ENCODE measurements at places on chromosomes 16 and 17.

DNA sequence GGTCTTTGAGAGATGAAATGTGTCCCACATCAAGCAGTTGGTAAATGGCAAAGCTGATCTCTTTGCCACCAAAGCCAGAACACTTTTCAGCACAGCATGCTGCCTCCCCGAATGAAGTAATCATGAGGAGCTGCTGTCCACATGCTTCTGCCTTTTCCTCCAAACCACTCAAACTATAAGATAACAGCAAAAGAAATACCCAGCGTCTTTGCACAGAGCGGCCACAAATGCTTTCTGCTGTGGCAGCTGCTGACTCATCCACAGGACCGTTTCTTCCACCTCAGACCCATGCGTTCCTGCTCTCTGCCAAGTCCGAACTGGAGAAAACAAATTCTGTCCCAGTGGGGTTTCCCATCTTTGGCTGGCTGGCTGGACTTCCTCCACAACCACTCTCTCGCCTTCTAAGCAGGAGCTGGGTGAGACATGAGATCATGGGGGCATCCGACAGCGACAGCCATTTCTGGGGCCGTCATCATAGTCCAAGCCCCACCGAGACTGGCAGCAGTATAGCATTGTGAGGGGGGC is 27.1 kb downstream of the TBC1D3B start:
- no peak for DNase-seq
- no peaks in the 10 kb centered on the region for H3K36me3 ChIP-seq
- H3K4me1 ChIP-seq: no peaks in the 10 kb centered on the region
- no peak overlapping the region for H3K4me3 ChIP-seq
- no peak overlapping the region for H3K27ac ChIP-seq

GRCh38 chr16:13291591-13292333 is 390.4 kb downstream of the SHISA9 start:
- no peak overlapping the region for H3K27ac ChIP-seq
- DNase-seq: no peak
- no peaks in the 10 kb centered on the region for H3K36me3 ChIP-seq

DNA sequence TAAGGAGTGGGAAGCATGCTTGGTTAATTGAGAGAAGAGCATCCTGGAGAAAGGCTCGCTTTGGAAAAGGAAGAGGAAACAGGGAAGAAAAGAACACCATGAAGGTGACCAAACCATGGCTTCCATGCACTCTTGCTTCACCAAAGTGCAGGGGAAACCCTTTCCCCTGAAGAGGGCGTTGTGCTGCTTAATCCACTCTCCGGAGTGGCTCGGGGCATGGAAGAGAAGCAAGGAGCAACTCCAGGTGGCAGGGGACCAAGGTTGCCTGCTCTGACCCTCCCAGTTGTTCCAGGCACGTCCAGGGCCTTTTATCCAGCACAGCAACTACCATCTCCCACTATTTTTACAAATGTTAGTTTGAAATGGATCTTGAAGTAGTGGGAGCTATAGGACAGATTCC is 108.1 kb downstream of the STX8 start:
- H3K27ac ChIP-seq: no peak overlapping the region
- H3K36me3 ChIP-seq: no peaks in the 10 kb centered on the region
- DNase-seq: no peak
- H3K4me3 ChIP-seq: no peak overlapping the region
- peaks cover 19% of the 10 kb centered on the region for H3K4me1 ChIP-seq

- peaks cover 11% of the 10 kb centered on the region for H3K36me3 ChIP-seq
- no peak for DNase-seq
- no peaks in the 10 kb centered on the region for H3K27me3 ChIP-seq
These were observed 4.5 kb downstream of the PLD2 start for GRCh38 chr17:4811471-4811870.

DNA sequence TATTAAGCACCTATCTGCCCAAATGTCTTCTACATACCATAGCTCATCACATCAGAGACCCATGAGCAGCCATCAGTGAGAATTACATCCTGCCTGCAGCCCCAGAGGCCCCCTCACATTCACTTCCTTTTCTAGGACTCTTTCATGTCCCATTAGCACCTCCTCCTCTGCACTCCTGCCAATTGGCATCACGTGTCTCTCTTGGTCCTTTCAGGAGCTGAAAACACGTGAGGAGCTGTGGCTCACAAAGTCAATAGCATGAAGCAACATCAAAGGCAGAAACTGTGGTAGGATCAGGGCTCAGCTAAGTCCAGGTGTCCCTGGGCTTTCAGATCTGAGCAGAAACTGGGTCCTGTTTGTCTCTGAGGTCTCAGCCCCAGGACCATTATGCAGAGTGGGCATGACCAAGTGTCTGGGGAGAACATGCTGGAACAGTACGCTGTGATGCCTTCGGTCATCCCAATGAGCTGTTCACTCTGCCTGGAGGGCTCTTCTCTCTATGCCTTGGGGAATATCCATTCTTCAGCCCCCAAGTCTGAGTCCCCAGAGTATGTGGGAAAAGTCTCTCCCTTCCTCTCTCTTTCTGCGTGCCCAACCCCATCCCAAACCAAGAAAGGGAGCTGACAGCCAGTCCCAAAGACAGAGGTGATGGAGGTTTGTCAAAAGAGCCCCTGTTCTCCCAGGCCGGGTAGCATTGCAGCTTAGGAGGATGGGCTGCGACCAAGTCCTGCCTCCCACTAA is 457.0 kb upstream of the CDH5 start:
- H3K36me3 ChIP-seq: no peaks in the 10 kb centered on the region
- no peak overlapping the region for H3K4me3 ChIP-seq
- H3K27ac ChIP-seq: no peak overlapping the region
- H3K4me1 ChIP-seq: no peaks in the 10 kb centered on the region

- H3K27ac ChIP-seq: no peak overlapping the region
- H3K27me3 ChIP-seq: peaks cover 6% of the 10 kb centered on the region
- H3K4me3 ChIP-seq: no peak overlapping the region
- peaks cover 2% of the 10 kb centered on the region for H3K4me1 ChIP-seq
These were observed 71.7 kb downstream of the SNX11 start for GRCh38 chr17:48179071-48179945.

DNA sequence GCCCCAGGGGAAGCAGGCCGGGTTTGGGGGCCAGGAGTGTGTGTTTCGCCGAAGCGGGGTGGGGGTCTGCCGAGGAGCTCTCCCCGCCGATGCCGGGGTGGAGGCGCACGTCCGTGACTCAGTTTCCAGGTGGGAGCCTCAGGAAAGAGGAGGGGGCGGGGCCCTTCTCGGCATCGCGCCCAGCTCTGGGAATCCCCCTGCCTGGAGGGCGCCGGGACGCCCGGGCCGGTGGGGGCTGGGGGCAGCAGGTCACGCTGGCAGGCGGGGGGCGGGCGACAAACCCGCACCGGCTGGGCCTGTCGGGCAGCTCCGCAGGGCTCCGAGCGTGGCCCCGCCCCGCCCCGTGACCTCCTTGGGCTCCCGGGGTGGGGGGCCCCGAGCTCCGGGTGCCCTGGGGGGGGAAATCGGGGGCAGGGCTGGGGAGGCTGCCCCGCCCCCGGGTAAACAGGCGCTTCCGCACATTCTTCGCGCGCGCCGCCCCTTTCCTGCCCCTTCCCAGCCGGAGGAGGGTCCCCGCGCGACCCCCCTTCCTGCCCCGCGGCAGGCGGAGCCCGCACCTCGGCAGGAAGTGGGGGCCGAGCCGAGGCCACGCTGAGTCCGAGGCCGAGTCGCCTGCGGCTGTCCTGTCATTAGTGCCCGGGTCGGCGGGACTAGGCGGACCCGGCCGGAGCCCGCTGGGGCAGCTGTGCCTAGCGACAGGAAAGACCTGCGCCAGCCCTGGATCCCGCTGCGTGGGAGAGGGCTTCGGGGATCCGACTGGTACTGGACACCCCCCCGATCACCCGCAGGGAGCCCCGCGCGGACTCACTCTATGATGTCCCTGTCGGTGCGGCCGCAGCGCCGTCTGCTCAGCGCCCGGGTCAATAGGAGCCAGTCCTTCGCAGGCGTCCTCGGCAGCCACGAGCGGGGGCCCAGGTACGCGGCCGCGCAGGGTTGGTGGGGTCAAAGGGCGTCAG is 9.3 kb downstream of the RIPOR1 start:
- peaks cover 24% of the 10 kb centered on the region for H3K4me1 ChIP-seq
- DNase-seq: peak; percentile 75
- H3K4me3 ChIP-seq: peak overlapping the region; percentile 73
- peaks cover 34% of the 10 kb centered on the region for H3K36me3 ChIP-seq

DNA sequence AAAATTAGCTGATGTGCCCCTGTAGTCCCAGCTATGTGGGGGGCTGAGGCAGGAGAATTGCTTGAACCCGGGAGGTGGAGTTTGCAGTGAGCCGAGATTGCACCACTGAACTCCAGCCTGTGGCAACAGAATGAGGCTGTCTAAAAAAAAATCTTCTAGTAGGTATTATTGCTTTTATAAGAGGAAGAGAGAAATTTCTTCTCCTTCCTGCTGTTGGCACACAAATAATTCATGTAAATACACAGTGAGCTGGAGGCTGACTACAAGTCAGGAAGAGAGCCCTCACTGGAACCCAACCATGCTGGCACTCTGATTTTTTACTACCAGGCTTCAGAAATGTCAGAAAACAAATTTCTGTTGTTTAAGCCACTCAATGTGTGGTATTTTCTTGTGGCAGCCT is 6.7 kb downstream of the PRDM7 start:
- no peaks in the 10 kb centered on the region for H3K4me1 ChIP-seq
- H3K27ac ChIP-seq: no peak overlapping the region
- no peaks in the 10 kb centered on the region for H3K27me3 ChIP-seq
- DNase-seq: no peak

DNA sequence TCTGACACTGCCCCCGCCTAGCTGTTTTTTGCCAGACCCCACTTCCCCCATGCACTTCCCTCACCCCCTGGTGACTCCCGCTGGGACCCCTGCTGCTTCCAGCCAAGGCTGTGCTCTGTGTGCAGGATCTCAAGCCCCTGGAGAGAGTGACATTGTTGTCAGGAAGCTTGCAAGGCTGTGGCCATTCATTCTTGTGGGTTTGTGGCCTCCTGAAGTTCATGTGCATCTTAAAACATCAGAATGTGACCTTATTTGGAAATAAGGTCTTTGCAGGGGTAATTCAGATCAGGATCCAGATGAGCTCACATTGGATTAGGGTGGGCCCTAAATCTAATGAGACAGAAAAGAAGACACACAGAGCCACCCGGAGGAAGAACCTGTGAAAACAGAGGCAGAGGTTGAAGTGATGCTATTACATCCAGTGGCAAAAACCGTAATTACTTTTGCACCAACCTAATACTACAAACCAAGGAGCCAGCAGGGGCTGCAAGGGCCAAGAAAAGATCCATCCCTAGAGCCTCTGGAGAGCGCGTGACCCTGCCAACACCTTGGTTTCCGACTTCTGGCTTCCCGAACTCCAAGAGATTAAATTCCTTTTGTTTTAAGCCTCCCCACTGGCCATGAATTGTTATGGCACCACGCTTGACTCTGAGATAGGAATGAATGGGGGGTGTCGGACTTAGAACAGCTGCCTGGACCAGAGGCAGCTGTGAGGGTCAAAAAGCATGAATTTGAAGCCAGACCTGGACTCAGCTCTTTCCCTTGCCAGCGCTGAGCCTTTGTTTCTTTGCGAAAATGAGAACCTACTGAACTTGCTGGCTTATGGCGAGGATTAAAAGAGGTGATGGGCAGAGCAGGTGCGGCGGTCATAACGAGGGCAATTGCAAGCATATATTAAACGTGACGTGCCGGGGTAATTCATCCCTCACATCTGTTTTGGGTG is 75.5 kb downstream of the BMERB1 start:
- H3K27ac ChIP-seq: no peak overlapping the region
- no peaks in the 10 kb centered on the region for H3K27me3 ChIP-seq
- H3K36me3 ChIP-seq: no peaks in the 10 kb centered on the region
- H3K4me3 ChIP-seq: no peak overlapping the region

DNA sequence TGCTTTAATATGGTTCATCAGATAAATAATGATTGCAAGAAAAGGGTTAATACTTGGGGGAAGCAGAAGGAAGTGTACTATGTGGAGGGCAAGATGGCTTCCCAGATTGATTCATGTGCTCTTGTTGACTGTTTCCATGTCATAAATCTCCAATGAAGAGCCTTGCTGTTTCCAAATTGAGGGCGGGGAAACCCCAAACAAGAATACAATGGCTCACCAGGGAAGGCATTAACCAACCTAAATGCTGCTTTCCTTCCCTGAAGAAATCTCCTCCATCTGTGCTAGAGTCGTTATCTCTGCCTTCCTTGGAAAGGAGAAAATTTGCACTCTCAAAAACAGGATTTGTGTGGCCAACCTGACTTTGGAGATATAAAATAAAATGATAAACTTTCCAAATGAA is 28.0 kb upstream of the CDH13 start:
- no peaks in the 10 kb centered on the region for H3K36me3 ChIP-seq
- H3K27me3 ChIP-seq: peaks cover 9% of the 10 kb centered on the region
- H3K4me1 ChIP-seq: no peaks in the 10 kb centered on the region
- no peak overlapping the region for H3K27ac ChIP-seq
- H3K4me3 ChIP-seq: no peak overlapping the region

DNA sequence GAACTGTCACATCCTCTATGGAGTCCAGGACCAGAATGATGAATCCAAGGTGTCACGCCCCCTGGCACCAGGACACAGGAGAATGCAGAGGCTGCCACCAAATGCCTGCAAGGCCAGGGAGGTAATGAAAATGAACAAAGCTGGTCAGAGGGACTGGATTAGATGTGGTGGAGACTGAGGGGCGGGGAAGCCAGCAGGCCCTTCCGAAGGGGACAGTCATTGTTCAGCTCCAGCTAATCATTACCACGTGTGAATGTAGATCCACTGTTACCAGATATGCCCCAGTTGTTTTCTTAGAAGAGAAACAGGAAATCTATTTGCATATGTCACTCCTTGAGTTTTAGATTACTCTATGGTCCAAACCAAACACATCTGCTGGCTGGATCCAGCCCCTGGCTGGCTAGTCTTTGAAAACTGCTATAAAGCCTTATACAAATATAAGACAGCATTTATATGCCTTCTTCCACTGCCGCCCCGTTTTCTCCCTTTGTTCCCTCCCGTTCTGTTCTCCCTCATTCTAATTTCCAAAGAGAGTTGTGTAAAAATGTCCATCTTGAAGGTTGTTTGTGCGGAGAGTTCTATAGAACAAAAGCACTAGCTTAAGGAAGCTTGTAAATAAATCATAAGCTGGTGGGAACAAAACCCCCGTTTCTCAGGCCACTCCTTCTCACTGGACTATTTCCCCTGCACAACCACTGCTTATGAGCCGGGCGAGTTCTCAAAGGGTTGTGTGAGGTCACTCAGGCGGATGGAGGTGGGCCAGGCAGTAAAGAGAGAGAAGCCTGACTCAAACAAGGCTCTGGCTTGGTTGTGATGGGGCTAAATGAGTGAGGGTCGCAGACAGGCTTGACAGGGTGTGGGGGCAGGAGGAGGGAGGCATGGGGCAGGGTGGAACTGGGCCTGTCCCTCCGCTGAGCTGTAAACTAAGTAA is 14.2 kb downstream of the CRYM start:
- no peaks in the 10 kb centered on the region for H3K36me3 ChIP-seq
- H3K27me3 ChIP-seq: peaks cover 3% of the 10 kb centered on the region
- DNase-seq: peak; percentile 9
- no peak overlapping the region for H3K27ac ChIP-seq
- H3K4me1 ChIP-seq: no peaks in the 10 kb centered on the region

GRCh38 chr16:88634994-88635670 is 3.2 kb upstream of the IL17C start:
- no peak overlapping the region for H3K4me3 ChIP-seq
- no peaks in the 10 kb centered on the region for H3K36me3 ChIP-seq
